ENCODE measurements at places on chromosomes 11 and 22.

DNA sequence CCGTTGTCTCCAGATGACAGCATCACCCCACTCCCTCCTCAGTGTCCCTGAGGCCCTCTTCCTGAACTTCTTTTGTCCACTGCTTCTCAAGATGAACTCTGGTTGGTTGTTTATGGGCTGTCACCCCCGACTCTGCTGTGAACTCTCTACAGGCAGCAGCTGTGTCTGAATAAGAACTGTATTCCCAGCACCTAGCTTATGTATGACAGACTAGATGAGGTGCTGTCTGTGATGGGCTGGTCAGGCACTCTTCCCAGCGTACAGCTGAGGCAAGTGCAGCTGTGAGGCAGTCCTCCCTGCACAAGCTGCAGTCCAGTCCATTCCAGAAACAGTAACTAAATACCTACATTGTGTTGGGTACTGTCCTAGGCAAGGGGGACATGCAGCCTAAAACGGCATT lies 111.4 kb upstream of the PITPNB start:
- no peaks in the 10 kb centered on the region for H3K36me3 ChIP-seq
- no peak overlapping the region for H3K4me3 ChIP-seq
- H3K4me1 ChIP-seq: peaks cover 11% of the 10 kb centered on the region
- H3K27me3 ChIP-seq: no peaks in the 10 kb centered on the region
- DNase-seq: no peak

DNA sequence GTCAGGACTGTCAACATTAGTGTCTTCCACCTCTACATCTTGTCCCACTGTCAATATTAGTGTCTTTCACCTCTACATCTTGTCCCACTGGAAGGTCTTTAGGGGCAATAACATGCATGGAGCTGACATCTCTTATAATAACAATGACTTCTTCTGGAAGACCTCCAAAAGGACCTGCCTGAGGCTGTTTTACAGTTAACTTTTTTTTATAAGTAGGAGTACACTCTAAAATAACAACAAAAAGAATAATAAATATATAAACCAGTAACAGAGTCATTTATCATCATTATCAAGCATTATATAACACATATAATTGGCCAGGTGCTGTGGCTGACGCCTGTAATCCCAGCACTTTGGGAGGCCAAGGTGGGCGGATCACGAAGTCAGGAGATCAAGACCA lies 57.5 kb downstream of the PAK1 start:
- H3K36me3 ChIP-seq: no peaks in the 10 kb centered on the region
- H3K4me3 ChIP-seq: no peak overlapping the region
- H3K27ac ChIP-seq: no peak overlapping the region
- no peaks in the 10 kb centered on the region for H3K27me3 ChIP-seq

DNA sequence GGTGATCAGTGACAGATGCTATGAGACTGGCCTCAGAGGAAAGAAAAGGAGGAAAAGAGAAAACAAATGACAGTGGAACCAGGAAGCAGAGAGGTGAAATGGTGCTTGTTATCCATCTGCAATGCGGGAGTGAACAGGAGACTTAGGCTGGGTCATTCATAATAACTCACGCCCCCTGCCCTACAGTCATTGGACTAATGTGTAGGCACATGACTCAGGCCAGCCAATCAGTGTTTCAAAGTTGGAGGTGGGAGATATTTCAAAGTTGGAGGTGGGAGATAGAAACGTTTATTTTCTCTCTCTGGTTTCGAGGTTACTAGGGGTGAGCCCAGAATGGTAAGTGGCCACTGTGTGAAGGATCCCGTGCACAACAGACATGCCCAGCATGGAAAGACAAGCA lies 30.3 kb downstream of the SLC22A6 start:
- H3K36me3 ChIP-seq: no peaks in the 10 kb centered on the region
- DNase-seq: no peak
- no peak overlapping the region for H3K27ac ChIP-seq
- no peaks in the 10 kb centered on the region for H3K4me1 ChIP-seq
- H3K4me3 ChIP-seq: no peak overlapping the region

- no peak overlapping the region for H3K4me3 ChIP-seq
- peak; percentile 80 for DNase-seq
- peaks cover 4% of the 10 kb centered on the region for H3K36me3 ChIP-seq
- no peak overlapping the region for H3K27ac ChIP-seq
- no peaks in the 10 kb centered on the region for H3K27me3 ChIP-seq
Measured at GRCh38 chr11:11848891-11849746, 7.3 kb downstream of the USP47 start.

GRCh38 chr22:34834059-34834458 lies 231.9 kb upstream of the ISX start:
- H3K27me3 ChIP-seq: no peaks in the 10 kb centered on the region
- peak; percentile 67 for DNase-seq
- peaks cover 10% of the 10 kb centered on the region for H3K4me1 ChIP-seq
- H3K4me3 ChIP-seq: peak overlapping the region; percentile 78

GRCh38 chr22:35450824-35451569 lies 51.1 kb downstream of the MCM5 start:
- no peaks in the 10 kb centered on the region for H3K4me1 ChIP-seq
- peak overlapping the region; percentile 85 for H3K27ac ChIP-seq
- H3K36me3 ChIP-seq: no peaks in the 10 kb centered on the region
- DNase-seq: no peak

- no peak overlapping the region for H3K27ac ChIP-seq
- H3K36me3 ChIP-seq: no peaks in the 10 kb centered on the region
- no peak overlapping the region for H3K4me3 ChIP-seq
- no peaks in the 10 kb centered on the region for H3K4me1 ChIP-seq
- H3K27me3 ChIP-seq: no peaks in the 10 kb centered on the region
Measured at GRCh38 chr11:127137771-127138280, 137.3 kb upstream of the KIRREL3 start.

DNA sequence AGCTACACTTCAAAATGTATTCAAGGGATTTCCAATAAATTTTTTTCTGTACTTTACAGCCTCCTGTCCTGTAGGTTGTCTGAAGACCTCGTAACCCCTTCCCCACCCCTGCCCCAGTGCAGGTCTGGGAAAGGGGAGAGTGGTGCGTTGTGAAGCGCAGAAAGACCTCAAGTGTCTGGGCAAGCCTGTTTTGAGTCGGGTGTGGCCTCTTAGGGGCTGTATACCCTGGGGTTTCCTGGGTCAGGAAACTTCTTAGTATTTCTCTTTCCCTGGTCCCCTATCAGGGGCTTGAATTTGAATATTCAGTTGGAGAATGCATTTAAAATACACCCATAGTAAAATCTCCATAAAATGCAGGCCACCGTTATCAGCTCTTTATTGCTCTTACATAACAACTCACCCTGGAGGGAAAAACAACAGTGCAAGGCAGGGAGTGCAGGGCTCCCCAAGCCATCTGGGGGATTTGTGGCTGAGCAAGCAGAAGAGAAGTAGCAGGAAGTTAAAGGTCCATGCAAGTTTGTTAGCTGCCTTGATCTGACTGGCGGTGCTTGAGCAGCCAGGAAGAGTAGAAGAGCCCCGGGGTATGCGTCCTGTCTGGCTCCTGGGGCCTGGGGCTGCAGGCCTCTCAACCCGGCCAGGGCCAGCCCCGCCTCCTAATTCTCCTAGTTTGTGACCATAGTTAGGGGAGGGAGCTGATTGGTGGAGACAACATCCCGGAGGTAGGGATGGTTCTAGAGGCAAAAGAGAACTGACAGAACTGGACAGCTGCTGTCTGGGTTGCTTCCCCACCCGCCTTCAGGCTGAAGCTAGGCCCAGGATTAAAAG lies 25.7 kb downstream of the ARHGAP1 start:
- peak; percentile 93 for DNase-seq
- H3K4me3 ChIP-seq: no peak overlapping the region
- peaks cover 40% of the 10 kb centered on the region for H3K36me3 ChIP-seq
- peaks cover 4% of the 10 kb centered on the region for H3K4me1 ChIP-seq
- peak overlapping the region; percentile 77 for H3K27ac ChIP-seq

DNA sequence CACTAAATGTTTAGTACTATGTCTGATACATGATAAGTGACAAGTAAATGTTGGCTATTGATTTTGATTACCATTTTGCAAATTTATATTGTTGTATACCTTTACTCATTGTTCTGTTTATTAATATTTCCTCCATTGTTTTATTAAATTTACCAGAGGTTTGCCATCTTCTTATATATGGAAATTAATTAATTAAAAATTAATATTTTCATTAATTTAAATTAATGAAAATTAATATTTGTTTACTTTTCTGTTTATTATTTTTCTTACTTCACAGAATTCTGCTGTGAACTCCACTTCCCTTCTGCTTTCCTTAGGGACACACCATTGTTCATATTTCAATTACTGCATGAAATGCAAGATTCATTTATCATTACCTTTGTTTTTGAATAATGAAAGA lies 331.0 kb downstream of the LARGE1 start:
- H3K4me3 ChIP-seq: no peak overlapping the region
- H3K36me3 ChIP-seq: no peaks in the 10 kb centered on the region
- DNase-seq: no peak
- no peaks in the 10 kb centered on the region for H3K27me3 ChIP-seq
- H3K27ac ChIP-seq: no peak overlapping the region

DNA sequence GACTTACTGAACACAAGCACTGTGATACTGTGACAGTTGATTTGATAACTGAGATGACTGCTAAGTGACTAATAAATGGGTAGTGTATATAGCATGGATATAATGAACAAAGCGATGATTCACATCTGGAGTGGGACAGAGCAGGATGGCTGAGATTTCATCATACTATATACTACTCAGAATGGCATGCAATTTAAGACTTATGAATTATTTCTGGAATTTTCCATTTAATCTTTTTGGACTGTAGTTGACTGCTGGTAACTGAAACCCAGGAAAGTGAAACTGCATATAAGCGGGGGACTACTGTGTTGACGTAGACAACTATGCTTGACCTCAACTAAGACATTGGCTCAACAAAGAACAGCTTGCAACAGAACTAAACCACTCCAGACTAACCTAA lies 20.0 kb upstream of the NUCB2 start:
- H3K27ac ChIP-seq: no peak overlapping the region
- H3K27me3 ChIP-seq: no peaks in the 10 kb centered on the region
- H3K4me1 ChIP-seq: no peaks in the 10 kb centered on the region
- H3K4me3 ChIP-seq: no peak overlapping the region

GRCh38 chr11:132876239-132876638 lies 656.1 kb downstream of the OPCML start:
- H3K4me3 ChIP-seq: no peak overlapping the region
- no peaks in the 10 kb centered on the region for H3K27me3 ChIP-seq
- no peak overlapping the region for H3K27ac ChIP-seq
- H3K4me1 ChIP-seq: no peaks in the 10 kb centered on the region

DNA sequence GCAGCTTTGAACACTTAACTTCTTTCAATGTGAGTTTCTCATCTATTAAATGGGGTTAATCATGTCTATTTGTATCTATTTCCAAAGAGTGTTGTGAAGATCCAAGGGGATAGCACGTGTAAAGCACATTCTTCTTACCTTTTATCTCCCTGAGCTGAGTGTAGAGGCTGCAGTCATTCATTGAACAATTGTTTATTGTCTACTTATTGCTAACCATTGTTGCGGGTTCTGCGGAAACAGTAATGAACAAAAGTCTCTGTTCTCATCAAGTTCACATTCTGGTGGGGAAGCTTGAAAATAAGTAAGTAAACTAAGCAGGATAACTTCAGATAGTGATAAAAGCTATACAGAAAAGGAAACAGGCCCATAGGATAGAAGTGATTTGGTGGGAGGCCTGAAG lies 27.4 kb upstream of the PLET1 start:
- no peak overlapping the region for H3K27ac ChIP-seq
- H3K27me3 ChIP-seq: peaks cover 35% of the 10 kb centered on the region
- H3K36me3 ChIP-seq: no peaks in the 10 kb centered on the region
- H3K4me1 ChIP-seq: no peaks in the 10 kb centered on the region
- DNase-seq: no peak

DNA sequence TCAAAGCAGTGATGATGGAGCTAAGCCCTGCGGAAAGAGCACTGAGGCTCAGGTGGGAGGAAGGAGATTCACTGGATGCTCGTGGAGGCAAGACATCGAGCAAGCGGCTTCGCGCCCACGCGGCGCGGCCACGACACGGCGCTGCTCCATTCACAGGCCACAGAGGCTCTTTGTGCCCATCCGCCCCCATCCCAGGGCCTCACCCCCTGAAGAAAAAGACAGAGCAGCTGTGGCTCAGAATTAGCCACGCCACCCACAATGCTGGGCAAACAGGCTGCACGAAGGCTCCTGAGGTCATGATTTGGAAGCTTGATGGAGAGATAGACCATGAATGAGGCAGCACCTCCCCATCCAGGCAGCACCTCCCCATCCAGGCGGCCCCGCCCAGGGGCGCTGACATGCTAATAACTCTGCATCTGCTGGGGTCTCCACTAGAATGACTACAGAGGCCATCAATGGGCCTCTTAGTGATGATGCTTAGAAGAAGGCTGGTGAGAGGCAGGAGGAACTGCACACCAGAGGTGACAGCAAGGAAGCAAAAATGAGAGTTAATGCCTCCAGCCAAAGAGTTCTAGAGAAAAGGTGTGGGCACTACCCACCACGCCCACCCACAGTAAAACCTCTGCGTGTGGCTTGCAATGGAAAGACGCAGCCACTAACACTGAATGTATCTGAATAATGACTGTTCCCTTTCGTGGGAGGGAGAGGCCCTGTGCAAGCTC lies 43.5 kb downstream of the MYH9 start:
- peaks cover 89% of the 10 kb centered on the region for H3K36me3 ChIP-seq
- H3K27ac ChIP-seq: no peak overlapping the region
- H3K4me1 ChIP-seq: no peaks in the 10 kb centered on the region
- H3K27me3 ChIP-seq: no peaks in the 10 kb centered on the region
- no peak for DNase-seq

GRCh38 chr22:22210375-22210774 lies 34.2 kb upstream of the VPREB1 start:
- H3K4me1 ChIP-seq: no peaks in the 10 kb centered on the region
- H3K27ac ChIP-seq: no peak overlapping the region
- no peak overlapping the region for H3K4me3 ChIP-seq
- peaks cover 90% of the 10 kb centered on the region for H3K27me3 ChIP-seq
- DNase-seq: no peak

GRCh38 chr11:119982517-119983239 lies 155.2 kb downstream of the TRIM29 start:
- H3K4me1 ChIP-seq: no peaks in the 10 kb centered on the region
- peaks cover 4% of the 10 kb centered on the region for H3K27me3 ChIP-seq
- H3K4me3 ChIP-seq: no peak overlapping the region
- H3K27ac ChIP-seq: no peak overlapping the region

DNA sequence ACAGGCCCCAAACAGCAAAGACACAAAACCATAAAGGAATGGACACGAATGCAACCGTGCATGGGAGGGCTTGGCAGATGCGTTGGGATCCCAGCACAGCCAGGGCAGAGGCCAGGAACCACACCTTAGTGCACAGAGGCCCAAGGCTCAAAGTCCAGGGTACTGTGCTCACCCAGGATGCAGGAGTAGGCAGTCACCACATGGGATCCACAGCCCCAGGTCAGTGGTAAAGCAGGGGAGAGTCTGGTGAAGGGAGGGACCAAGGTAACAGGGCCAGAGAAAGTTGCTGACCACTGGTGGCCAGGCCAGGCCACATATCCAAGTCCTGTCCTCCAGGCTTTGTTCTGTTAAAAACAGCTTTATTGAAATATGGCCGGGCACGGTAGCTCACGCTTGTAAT lies 6.5 kb upstream of the CERK start:
- peaks cover 21% of the 10 kb centered on the region for H3K27me3 ChIP-seq
- no peak overlapping the region for H3K27ac ChIP-seq

GRCh38 chr11:119422809-119423508 lies at the start of gene THY1:
TSS of gene THY1 (minus strand) at chr11:119423172. CDS start at chr11:119420905, 2,267 bp downstream.
- peak; percentile 92 for DNase-seq
- H3K27ac ChIP-seq: no peak within 1 kb of the TSS
- H3K4me1 ChIP-seq: no peaks in the 10 kb centered on the region
- no peaks in the 10 kb centered on the region for H3K36me3 ChIP-seq

- H3K27me3 ChIP-seq: no peaks in the 10 kb centered on the region
- no peak overlapping the region for H3K4me3 ChIP-seq
- no peak for DNase-seq
- no peak overlapping the region for H3K27ac ChIP-seq
- H3K36me3 ChIP-seq: no peaks in the 10 kb centered on the region
- H3K4me1 ChIP-seq: no peaks in the 10 kb centered on the region
Measured at GRCh38 chr11:76689313-76690260, 19.0 kb upstream of the LRRC32 start.
